ENCODE measurements at places on chromosomes 5 and 9.

DNA sequence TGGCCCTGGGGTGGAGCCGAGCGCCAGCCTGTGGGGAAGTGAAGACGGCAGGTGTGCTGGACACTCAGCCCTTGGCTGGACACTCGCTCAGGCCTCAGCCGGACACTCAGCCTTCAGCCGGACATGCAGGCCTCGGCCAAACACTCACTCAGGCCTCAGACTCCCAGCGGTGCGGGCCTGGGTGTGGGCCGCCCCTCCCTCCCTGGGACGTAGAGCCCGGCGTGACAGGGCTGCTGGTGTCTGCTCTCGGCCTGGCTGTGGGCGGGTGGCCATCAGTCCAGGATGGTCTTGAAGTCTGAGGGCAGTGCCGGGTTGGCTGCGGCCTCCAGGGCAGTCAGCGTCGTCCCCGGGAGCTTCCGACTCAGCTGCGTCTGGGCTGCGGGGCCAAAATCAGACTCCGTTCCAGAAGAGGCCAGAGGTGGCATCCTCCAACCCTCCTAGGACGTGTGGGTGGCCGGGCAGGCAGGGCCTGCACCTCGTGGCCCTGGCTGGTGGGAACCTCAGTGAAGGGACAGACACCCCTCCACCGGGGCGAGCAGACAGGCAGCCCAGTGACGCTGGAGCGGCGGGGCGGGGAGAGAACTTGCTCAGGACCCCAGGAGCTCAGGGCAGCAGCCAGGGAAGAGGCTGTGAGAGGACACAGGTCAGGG is 28.4 kb downstream of the SLC6A18 start:
- no peak for DNase-seq

- peak; percentile 74 for DNase-seq
Observed at GRCh38 chr9:112059966-112060320, 115.2 kb downstream of the SUSD1 start.

- DNase-seq, result no peak
Observed at GRCh38 chr5:168085261-168086031, 206.0 kb upstream of the WWC1 start.

- DNase-seq, result no peak
Observed at GRCh38 chr9:28445211-28445610, 871.9 kb upstream of the C9orf72 start.

DNA sequence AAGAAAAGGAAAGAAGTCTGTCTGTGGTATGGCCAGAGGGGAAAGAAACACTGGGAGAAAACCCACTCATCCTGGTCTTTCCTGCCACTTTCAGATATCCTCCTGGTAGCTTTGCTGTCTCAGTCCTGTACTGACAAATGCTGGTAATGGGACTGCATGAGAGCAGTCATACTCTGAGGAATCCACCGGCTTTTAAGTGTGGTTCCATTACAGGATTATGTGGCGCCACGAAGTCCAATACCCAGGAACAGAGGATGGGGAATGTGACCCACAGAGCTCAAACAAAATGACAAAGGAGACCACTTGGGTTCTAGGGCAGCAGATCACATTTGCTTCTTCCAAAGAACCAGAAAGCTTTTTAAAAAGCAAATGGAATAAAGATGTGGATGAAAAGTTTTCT is 26.3 kb upstream of the FBP1 start:
- DNase-seq, result no peak

DNA sequence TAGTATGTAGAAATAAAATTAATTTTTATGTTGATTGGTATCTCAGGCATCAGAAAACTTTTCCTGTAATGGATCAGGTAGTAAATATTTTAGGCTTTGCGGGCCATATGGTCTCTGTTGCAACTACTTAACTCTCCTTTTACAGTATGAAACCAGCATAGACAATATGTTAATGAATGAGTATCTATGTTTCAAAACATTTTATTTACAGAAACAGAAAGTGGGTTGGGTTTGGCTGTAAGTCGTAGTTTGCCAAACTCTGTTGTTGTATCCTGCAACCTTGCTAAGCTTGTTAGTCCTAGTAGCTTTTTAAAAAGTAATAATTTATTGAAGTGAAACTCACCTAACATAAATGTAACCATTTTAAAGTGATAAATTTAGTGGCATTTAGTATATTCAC is 132.1 kb downstream of the NR3C1 start:
- DNase-seq, result no peak

DNA sequence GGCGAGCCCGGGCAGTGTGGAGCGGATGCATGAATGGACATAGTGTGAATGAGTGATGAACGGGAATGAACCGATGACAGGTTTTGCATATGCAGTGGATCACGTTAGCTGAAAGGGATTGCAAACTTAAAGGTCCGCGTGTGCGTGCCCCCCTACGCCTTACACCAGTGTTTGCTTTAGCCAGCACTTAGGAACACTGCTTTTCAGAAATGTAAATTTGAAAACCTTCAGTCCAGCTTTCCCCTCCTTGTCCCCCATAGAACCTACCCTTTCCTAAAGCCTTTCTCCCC is 692 bp downstream of the PSAT1 start:
- peak; percentile 21 for DNase-seq

- no peak for DNase-seq
Observed at GRCh38 chr9:111898331-111899096, 1.9 kb downstream of the UGCG start.

GRCh38 chr5:68423154-68423811 is 207.7 kb downstream of the PIK3R1 start:
- DNase-seq, result peak; percentile 95

DNA sequence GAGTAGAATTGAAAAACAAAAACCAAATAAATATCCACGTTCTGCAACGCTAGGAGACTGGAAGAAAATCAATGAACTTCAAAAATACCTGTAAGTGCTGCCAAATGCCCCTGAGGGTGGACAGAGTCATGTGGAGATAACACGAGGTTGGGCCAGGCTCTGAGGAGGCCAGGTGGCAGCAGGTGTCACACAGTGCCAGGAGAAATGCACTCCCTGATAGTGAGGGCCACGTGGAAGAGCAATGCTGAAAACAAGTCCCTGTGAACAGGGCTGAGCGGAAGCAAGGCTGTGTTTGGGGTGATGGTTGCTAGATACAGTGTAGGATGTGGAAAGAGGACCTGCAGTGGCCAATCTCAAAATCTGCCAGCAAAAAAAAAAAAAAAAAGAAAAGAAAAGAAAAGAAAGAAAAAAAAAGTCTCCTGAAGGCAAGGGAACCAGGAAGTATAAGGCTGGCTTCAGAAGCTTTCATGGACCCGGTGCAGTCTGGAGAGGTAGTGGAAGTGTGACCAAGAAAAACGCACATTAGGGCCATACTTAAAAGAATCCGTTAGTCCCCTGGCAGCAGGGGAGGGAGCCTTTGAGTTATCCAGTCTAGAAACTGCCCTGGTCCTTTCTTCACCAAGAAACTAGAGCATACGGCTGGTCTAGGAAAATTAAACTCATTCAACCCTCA is 16.8 kb downstream of the C1QTNF3 start:
- no peak for DNase-seq

GRCh38 chr5:124054564-124054963 is 542.6 kb downstream of the CSNK1G3 start:
- DNase-seq, result no peak

DNA sequence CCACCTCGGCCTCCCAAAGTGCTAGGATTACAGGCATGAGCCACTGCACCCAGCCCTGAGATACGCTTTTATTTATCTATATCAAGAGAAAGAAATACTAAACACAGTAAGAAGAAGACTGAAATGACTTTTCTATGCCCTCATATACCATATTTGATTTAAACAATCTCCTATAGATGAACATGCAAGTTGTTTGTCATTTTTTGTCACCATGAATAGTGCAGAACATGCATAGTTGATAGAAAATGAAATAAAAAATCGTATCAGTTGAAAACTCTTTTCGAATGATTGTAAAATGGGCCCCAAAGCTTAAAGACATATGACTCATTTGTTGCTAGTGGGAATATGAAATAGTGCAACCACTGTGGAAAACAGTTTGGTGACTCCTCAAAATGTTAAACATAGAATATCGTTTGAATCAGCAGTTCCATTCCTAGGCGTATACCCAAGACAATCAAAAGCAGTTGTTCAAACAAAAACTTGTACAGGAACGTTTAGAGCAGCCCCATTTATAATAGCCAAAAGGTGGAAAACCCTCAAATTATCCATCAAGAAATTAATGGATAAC is 61.4 kb upstream of the ANKH start:
- no peak for DNase-seq

DNA sequence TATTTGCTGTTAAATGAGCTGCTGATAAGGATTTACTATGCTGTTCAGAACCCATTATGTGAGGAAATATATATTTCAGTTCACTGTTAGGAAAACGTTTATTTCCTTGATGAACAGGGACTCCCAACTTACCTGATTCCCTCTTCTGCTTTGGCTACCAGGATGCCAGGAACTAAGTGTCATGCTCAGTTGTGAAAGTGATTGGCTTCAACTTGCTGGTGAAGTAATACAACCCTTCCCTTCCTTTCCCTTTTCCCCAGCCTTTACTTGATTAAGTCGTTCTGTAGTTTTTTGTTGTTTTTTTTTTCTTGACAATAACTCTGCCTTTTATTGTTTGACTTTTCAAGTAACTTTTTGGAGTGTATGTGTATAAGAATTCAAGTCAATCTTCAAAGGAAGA is 309.3 kb downstream of the DOCK8 start:
- no peak for DNase-seq

GRCh38 chr9:111149018-111149759 is 110.9 kb upstream of the LPAR1 start:
- no peak for DNase-seq

DNA sequence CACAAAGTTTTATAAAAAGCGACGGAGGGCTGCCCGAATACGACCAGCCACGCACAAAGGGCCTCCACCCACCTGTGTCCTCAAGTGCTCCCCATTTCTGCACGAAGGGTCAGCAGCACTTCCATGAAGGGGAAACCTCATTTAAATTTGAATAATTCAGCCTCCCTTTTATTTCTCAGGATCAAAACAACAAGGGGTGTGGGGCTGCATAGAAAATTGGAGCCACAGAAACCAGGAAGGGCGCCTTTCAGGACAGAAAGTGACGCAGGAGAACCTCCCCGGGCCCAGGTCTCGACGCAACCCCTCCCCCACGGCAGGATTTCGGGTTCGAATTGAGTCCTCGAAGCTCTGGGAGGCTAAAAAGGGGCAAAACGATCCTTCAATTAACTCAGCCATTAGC is 2.1 kb downstream of the NRARP start:
- no peak for DNase-seq

DNA sequence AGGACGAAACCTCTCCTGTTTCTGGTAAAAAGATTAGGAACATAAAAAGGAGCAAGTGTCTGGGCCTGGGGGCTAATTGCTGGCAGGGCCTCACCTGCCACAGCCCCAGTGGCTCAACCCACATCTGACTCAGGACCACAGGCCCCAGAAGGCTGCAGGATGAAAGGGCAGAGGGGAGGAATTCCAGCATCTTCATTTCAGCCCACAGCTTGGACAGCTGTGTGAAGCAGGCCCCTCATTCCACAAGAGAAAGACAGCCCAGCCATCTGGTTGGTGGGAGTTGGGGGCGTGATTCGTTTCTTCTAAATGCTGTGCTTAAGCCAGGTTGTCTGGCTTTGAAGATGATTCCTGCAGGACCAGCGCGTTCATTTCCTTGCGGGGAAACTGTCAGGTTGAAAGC is 29.1 kb downstream of the NKX2-5 start:
- no peak for DNase-seq

DNA sequence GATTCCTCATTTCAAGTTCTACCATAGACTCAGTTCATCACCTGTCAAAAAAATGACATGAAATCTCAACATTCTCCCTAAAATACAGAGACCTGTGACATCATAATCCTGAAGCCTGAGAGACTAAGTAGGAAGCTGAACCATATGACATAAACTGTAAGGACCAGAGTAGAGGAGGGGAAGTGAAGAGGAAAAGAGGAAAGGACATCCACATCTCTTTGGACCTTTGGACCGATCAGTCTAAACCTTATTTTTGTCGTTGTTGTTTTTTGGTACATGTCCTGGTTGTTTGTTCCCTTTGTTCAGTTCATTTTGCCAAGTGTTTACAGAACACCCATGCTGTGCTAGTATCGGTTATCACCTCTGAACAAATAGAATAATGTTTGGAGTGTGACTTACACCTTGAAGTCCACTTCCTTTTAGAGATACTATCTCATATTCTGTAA is 41.9 kb downstream of the LURAP1L start:
- DNase-seq, result no peak

DNA sequence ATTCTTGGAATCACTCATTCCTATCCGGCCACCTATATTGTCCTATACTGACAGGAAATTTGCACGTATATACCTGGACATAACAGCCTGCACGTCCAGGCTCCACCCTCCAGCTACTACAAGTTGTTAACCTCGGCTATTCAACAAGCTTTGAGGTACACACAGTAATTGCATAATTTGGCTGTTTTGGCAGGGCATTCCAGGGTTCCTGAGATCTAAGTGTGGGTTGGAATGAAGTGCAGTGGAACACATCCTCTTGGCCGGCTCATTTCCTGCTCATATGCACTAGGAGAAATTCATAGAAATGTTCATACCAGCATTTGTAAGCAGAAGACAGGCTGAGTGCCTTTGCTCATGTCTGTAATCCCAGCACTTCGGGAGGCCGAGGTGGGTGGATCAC is 222.3 kb downstream of the FBXL7 start:
- DNase-seq, result no peak

DNA sequence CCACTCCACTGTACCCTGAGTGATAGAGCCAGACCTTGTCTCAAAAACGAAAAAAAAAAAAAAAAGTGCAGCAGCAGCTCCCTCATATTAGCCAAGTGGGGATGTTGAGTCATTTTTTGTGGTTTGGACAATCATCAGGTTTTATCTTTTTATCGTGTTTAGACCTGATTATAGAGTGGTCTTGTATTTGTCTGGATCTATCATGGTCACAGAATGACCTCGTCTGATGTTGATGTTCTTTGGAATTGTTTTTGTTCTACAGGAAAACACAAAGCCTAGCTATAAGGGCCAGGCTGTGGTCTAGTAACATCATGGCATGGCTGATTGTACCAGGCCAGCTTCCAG is 1.6 kb upstream of the FBXW11 start:
- no peak for DNase-seq

- no peak for DNase-seq
Observed at GRCh38 chr9:18368206-18368605, 105.7 kb upstream of the ADAMTSL1 start.

GRCh38 chr5:14406554-14406849 is 175.1 kb upstream of the OTULINL start:
- no peak for DNase-seq
